ENCODE measurements at places on chromosomes 11 and 22.
A peak's percentile ranks its signal among the peaks of the same experiment; 100 is the strongest.

DNA sequence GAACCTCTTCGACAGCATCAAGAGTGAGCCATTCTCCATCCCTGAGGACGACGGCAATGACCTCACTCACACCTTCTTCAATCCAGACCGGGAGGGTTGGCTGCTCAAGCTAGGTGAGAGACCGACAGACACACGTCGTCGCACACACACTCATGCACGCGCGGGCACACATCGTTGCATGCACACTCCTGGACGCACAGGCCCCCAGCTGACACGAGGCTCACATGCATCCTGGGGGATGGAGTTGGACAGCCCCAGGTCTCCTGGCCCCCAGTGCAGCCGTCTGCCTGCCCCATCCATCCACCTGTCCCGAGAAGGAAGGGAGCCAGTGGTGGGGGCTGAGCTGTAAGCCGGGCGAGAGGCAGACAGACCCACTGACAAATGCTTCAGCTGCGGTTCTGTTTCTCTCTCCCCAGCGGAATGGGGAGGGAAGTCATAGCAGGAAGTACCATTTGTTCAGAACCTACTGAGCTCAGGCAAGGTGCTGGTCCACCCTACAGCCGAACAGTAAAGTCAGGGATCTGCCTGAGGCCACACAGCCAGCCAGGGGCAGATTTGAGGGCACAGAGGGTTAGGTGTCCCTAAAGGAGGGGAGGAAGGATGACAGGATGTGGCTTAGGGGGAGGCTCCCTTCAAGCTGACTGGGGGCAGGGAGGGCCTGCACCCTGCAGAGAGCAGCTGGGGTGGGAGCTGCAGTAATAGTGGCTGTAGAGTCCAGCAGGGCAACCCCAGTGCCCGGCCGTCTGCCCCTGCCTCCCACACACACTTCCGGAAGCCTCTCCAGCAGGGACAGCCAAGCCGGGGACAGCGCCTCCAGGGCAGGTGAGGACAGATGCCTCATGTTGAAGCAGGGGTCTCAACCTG lies 27.1 kb downstream of the CYTH4 start:
- no peak for DNase-seq

- DNase-seq = peak; percentile 73
These were observed 16.7 kb upstream of the TXNRD2 start for GRCh38 chr22:19958083-19959042.

- DNase-seq = peak; percentile 73
These were observed 44.3 kb upstream of the JAM3 start for GRCh38 chr11:134024420-134025081.

DNA sequence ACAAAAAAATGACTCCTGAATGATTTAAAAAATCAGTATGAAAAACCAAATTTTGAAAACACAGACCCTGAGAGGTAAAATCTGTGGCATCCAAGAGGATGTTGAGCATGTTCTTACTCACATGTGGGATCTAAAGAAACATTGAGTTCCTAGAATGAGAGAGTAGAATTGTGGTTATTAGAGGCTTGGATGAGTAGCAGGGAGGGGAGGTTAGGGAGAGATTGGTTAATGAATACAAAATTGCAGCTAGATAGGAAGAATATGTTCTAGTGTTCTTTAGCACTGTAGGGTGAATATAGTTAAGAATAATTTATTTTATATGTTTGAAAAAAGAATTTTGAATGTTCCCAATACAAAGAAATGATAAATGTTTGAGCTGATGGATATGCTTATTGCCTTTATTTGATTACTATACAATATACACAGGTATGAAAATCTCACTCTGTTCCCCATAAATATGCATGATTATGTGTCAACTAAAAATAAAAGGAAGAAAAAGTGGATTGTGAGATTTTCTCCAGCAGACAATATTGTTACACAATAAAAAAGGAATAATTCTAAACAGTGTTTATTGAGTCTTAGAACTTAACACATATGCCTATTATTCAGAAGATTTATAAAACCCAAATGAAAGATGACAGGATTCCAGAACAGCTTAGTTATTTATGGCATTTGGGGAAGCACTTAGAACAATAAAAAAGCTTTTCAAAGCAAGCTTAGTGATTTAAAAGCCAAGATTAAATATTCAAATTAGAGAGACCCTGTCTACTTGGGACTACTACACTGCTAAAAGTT lies 28.7 kb downstream of the MS4A2 start:
- DNase-seq = no peak

- peak; percentile 80 for DNase-seq
These were observed 83.4 kb downstream of the WNT7B start for GRCh38 chr22:45893516-45893915.

- DNase-seq = no peak
These were observed 613.5 kb downstream of the INSC start for GRCh38 chr11:15728207-15728606.

GRCh38 chr22:32809786-32810554 lies 8.5 kb downstream of the TIMP3 start:
- no peak for DNase-seq

DNA sequence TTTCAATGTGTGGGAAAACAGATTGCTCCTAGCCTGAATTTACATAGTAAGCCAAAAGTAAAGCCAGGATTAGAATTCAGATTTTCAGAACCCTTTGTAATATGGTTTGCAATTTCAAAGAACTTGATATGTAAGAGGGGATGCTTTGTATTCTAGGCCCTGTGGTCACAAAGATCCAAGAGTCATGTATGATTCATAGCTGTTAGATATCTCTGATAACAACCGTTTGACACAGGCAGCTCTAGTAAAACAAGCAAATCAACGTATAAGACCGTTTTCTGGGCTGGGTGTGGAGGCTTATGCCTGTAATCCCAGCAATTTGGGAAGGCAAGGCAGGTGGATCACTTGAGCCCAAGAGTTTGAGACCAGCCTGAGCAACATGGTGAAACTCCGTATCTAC lies 79.6 kb downstream of the EMSY start:
- DNase-seq = peak; percentile 54

DNA sequence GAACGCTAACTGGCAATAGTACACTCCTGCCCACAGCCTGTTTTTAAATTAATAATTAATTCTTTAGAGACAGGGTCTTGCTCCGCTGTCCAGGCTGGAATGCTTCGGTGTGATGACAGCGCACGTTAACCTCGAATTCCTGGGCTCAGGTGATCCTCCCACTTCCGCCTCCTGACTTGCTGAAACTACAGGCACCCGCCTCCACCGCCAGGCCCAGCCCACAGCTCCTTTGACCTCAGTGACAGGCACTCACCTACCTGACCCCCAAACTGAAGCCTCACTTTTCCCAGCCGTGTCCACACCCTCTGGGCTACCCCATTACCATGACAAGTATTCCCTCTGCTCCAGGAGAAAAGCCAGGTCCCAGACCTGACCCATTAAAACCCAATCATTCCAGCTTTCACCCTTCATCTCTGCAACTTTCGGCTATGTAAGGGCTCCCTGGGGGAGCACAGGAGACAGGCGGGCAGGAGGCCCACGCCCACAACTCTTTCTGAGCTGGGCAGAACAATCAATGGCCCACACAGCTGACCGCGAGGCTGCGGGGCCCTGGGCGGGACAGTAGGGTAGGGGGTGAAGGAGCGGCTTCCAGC lies 730 bp downstream of the LMNTD2 start:
- DNase-seq = no peak

DNA sequence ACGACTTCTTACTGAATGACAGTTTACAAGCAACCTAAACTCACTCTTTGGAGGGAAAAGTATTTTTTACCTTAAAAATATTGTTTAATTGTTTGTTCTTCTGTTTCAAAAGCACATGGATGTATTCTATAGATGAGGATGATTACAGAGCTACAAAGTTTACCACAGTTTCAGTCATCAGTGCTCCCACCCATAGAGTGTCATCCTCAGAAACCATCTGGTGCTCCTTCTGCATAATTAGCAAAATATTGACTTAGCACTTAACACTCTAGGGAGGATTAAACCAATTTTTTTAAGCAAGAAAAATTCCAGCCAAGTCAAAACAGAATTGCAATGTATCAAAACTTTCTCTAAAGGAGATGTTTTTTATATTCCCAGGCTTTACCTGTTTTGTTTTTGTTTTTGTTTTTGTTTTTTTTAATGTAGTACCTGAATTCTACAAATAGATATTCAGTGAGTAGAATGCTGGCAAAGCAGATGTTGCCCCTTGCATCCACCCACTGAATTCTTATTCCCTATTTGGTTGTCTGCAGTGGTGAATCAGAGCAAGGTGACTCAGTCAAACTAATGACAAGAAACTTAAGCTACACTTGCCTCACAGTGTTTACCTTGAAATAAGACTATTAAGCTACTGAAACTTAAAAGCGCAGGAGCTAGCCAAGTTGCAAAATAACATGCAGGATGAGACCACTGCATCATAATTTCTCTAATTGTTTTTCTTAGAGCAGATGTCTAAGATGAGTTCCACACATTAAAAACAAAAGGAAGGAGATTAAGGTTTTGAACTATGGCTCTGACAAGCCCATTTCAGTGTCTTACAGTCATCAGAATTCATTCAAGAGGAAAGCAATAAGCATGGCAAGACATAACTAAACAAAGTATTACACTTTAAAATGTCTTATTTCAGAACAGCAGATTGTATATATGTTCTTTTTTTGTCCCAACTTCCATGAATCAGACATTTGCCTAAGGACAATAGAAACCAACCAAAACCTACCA lies 155.1 kb upstream of the SOX6 start:
- DNase-seq = peak; percentile 91

DNA sequence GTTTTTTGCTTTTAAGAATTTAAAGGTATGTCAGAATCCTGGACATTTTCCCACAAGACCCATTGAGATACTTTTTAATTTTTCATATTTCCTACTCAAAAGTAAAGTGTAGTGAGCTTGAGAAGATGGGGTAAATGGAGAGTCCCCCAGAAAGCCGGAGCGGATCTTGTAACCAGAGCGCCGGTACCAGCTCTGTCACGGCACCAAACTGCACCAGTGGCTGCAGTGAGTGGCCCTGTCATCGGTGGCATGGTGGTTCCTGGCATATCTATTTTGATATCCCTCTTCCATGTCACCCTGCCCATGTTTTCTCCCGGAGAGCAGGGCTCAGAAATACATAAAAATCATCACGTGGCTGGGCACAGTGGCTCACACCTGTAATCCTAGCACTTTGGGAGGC lies 19.3 kb downstream of the DDX25 start:
- DNase-seq = no peak

All from fibroblast of lung (primary cell).